ENCODE measurements at places on chromosomes 1 and 21.

DNA sequence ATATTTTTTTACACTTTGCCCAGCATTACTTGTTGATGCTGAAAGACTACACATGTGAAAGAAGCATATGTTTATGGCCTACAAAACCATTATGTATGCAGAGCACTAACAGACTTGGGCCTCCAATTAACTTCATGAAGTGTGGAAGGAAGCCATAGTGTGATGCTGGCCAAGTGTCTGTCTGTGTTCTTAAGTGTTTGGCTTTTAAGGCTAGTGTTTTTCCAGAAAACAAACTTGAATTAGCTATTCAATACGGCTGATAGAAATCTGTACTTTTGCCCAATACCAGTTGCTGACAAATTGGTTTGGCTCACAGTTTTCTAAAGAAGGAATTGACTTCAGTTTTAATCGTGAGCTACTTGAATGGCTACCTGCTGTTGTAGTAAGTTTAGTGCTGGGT lies 136.1 kb downstream of the ADGRL2 start:
- no peak for DNase-seq

GRCh38 chr1:17955302-17956285 lies 152.0 kb upstream of the IGSF21 start:
- DNase-seq, result no peak

- no peak for DNase-seq
Observed at GRCh38 chr1:12230549-12231275, 882 bp downstream of the VPS13D start.

- DNase-seq, result no peak
Observed at GRCh38 chr1:52850951-52851350, 8.4 kb downstream of the ZYG11A start.

- DNase-seq, result no peak
Observed at GRCh38 chr1:47676311-47677054, 238.6 kb downstream of the FOXD2 start.

GRCh38 chr1:159205225-159205624 lies 550 bp downstream of the ACKR1 start:
- no peak for DNase-seq

- DNase-seq, result no peak
Observed at GRCh38 chr21:16571594-16571993, 841.8 kb downstream of the USP25 start.

GRCh38 chr1:234656070-234656895 lies 46.3 kb upstream of the IRF2BP2 start:
- no peak for DNase-seq

DNA sequence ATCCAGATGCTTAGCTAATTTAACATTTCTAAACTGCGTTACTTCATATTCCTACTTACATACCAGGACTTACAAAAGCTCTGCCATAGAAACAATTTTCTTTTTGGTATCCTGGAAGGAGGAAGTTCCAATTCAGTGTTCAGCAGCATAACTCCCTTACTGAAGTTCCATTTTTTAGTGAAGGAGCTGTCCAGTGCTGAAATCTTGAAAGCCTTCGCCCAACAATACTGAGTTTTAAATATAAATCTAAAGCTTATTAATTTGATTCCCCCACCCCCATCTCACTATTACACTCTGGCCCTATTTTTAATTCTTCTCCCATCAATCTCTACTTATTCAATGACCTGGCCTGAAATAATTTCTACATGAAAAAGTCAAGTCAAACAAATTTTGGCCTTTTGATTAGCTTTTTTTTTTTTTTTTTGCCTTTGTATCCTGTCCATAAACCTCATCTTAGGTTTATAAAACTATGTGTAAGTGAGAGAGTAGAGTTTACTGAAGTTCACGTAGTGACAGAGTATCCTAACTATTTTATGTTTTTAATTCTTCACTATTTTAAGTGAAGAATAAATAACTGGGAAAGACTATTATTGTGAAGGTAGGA lies 323.0 kb upstream of the PLD5 start:
- DNase-seq, result no peak

GRCh38 chr1:10615332-10615731 lies 140.6 kb downstream of the PEX14 start:
- DNase-seq, result no peak

DNA sequence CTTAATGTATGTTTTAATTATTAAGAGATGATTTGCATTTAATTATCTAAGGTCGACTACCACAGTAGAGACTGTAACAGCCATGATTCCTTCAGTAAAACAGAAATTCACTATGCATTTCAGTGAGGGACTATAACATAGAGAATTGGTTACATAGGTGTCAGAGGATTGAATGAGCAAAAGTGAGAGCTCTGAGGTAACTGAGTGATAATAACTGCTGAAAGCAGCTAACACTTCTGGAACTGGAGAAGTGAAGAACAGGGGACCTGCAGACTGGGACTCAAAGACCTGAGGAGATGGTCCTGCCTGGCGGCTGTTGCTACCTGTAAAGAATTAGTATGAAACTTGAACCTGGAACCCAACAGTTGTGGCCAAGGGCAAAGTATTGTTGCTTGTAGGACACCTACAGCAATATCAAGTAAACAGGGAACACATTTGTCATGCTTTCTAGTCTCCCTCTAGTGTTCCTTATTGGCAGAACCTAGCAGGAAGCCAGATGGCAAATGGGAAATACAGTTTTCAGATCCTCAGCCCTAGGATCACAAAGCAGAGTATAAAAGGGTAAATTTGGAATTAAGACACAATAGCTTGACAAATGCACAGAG lies 110.6 kb downstream of the HS2ST1 start:
- DNase-seq, result peak; percentile 80

GRCh38 chr1:157944663-157945280 lies 48.7 kb upstream of the KIRREL1 start:
- DNase-seq, result no peak

GRCh38 chr1:59443310-59443709 lies 146.4 kb downstream of the FGGY start:
- DNase-seq, result no peak

- peak; percentile 64 for DNase-seq
Observed at GRCh38 chr1:9235096-9235459, 504 bp downstream of the H6PD start.

GRCh38 chr1:213656039-213656438 lies 331.7 kb upstream of the PROX1 start:
- DNase-seq, result no peak

- DNase-seq, result no peak
Observed at GRCh38 chr1:44401256-44402228, 3.5 kb upstream of the RNF220 start.

DNA sequence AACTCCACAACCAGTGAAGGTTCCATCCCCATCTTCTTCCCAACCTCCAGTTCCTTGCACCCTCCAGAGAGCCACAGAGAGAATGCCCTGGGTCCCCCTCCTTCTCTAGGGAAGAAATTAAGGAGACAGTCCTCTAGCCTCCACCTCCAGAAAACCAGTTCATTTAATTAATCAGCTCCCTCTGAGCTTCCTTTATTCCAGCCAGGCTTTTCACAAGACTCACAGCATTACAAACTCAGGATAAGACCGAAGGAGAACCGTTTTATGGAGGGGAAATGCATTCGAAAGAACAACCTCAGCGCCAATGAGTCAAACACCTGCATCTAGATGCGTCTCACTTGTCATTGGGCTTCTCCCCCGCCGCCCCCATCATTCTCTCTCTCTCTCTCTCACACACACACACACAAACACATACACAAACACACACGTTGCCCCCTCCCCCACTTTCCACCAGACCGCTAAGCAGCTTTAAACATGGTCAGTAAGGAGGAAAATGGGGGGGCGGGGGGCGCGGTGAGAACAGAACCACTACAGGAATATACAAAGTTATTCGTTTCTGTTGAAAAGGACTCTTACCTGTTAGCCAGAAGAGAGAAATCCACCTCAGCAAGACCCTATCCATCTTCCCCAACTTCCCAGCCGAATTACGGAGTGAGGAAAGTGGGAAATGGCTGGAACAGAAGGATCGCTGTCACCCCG lies 544 bp downstream of the ILDR2 start:
- peak; percentile 17 for DNase-seq

DNA sequence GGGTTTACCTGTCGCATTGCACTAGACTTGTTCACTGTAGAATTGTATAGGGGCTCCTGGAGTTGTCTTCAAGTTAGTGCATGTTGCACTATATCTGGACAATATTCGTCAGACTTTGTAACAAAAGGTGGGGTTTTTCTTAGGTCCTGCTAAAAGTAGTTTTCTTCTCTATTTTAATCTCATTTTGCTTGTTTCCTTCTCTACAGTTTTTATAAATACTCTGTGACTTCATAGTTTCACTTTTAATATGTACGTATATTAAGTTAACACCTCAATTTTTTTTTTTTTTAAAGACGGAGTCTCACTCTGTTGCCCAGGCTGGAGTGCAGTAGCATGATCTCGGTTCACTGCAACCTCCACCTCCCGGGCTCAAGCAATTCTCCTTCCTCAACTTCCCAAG lies 26.5 kb upstream of the MRPS6 start:
- DNase-seq, result no peak

- DNase-seq, result no peak
Observed at GRCh38 chr1:235703506-235703905, 53.9 kb upstream of the GNG4 start.

DNA sequence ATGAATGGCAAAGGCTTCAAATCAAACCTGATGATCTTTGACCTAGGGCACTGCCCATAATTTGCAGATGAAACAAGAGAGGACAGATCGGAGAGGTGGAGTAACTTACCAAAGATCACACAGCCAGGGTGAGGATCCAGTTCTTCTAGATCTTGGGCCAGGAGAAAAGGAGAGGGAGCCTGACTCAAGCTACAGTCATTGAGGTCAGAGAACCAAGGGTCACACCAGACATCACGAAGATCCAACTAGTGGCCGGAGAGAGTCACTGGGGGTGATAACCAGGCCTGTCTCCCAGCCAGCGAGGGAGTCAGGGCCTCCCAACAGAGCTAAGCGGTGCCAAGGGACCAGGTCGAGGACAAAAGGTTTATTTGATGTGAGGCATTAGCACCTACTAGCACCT lies 115.0 kb downstream of the RIPK4 start:
- DNase-seq, result no peak

GRCh38 chr1:201321826-201322390 lies 38.6 kb downstream of the PKP1 start:
- no peak for DNase-seq

DNA sequence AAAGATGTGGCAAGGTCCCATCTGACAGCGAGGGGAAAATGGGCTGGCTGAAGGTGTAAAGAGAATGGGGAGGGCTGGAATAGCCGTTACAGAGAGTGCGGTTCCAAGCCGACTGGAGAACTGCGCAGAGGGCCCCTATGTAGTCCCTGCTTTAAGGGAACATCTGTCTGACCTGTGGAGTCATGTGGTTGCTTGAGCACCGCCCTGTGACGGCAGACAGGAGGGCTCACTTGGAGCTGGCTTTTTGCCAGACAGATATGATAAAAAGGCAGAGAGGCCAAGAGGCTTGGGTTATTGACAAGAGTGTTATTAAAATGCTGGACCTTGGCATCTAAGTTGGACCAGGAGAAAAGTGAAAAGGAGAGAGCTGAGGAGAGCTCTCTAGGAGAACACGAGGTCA lies 5.9 kb upstream of the PTPRF start:
- DNase-seq, result peak; percentile 42

Measured in NCI-H2171 treated with DMSO at 0.1 percent for 48 hours (cell line).